ENCODE measurements at places on chromosomes 13 and 19. TPM values are rescaled to one million over a fixed set of nuclear protein-coding genes. Genes with fewer than 3 reads are reported as not detected.

DNA sequence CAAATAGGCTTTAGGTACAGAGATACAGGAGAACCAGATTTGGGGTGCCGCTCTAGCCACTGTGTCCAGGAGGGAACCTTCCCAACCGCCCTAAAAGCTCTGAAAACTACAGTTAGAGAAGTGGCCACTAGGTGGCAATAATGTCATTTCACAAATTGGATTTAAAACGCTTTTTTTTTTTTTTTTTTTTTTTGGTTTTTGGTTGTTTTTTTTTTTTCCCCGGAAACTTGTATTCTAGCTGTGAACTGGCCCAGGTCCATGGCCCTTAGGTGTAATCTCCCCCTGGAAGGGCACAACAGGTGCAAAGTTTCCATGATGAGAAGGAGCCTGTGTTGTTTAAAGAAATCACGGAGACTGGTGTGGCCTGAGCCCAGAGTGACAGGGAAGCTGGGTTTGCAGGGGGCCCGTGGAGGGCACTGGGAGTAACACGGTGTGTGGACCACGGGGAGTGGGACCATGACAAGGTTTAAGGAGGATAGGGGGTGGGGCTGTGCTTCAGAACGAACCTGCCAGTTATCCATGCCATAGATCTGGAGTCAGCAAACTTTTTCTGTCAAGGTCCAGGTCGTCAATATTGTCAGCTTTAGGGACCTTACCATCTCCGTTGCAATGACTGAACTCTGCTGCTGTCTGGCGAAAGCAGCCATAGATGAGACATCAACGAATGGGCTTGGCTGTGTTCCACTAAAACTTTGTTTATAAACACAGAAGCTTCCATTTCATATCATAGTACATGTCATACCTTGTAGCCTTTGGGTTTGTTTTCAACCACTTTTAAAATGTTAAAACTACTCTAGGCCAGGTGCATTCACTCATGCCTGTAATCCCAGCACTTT lies 10.1 kb downstream of the OR1I1 start:
- H3K27me3 ChIP-seq = 0 out of 2 replicates have a peak, but pooled peaks cover 4% of the 10 kb centered on the region
- H3K36me3 ChIP-seq = no peaks in the 10 kb centered on the region
- peaks cover 6% of the 10 kb centered on the region for H3K4me1 ChIP-seq
- peak; percentile 89 for DNase-seq
- H3K27ac ChIP-seq = no peak overlapping the region

DNA sequence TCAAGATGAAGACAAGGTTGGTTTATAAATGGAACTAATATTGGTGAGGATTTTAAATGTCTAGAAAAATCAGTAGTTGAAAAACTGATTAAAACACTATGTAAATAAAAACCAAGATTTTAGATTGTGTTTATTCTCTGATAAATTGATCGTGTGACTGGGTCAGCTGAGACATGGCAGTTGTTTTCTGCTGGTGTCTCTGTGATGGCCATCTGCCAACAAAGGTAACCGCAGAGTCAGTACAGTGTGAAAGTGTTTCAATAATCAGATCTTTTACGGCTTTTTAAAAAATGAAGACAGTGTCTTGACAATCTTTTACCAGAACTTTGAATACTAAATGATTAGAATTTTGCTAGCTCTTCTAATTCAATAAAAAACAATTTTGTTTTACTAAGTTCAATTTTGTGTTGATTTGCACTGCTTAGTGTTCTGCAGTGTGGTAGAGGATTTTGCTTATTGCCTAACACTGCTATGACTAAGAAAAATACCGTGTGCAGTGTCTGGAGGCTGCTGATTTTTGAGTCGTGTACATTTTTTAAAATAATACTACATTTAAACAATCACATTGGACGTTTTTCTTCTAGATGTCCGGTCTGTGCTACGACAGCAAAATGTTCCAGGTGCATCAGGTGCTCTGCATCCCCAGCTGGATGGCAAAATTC lies 32.7 kb upstream of the GPR183 start:
- H3K36me3 ChIP-seq = peaks cover 3% of the 10 kb centered on the region
- DNase-seq = no peak

Gene C13orf46
- 0.07 TPM for total RNA-seq

GRCh38 chr19:14096272-14096992 lies 5.9 kb upstream of the SAMD1 start:
- H3K27ac ChIP-seq = no peak overlapping the region
- H3K4me1 ChIP-seq = peaks cover 8% of the 10 kb centered on the region
- H3K27me3 ChIP-seq = no peaks in the 10 kb centered on the region
- H3K36me3 ChIP-seq = peaks cover 14% of the 10 kb centered on the region

Gene FCGBP
- 0.52 TPM for total RNA-seq

GRCh38 chr13:97471711-97472110 lies 37.7 kb downstream of the RAP2A start:
- no peaks in the 10 kb centered on the region for H3K4me1 ChIP-seq
- no peak overlapping the region for H3K27ac ChIP-seq
- H3K4me3 ChIP-seq = no peak overlapping the region
- H3K27me3 ChIP-seq = no peaks in the 10 kb centered on the region

- peaks cover 31% of the 10 kb centered on the region for H3K27me3 ChIP-seq
- H3K36me3 ChIP-seq = no peaks in the 10 kb centered on the region
Observed at GRCh38 chr13:59342400-59342799, 821.3 kb downstream of the DIAPH3 start.

Gene PCSK4
- 5.7 TPM for total RNA-seq

All from PC-3 (cell line).